ENCODE measurements at places on chromosomes 13 and 19.

DNA sequence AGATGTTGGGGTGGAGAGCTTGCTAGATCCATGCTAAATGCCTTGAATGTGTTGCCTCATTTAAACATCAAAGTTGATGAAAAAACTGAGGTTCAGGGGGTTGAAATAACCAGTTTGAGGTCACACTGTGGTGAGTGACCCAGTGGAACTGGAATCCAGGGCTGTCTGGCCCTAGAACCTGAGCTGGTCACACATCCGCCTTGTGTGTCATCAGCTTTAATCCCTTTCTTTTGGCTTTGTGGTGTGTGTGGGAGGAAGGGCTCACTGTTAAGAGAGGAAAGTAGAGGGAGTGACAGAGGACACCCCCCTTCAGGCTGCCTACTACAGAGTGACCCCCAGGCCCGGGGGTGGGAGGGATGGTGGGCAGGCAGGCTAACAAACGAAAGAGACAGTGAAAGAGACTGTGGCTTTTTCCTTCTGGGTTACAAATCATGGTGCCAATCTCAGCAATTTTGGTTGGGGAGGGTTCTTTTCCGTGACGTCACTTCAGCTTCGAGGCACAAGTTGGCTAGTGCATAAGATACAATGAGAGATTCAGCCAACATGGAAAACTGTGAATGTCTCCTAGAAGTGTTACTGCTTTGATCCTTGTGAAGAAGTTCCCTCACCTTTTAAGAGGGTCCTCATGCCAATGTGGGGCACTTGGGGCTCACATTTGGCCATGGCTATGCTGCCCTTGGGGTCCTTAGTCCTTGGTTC, 164.9 kb downstream of the DLEU7 start:
- no peak for DNase-seq

- no peak for DNase-seq
Observed at GRCh38 chr19:47686679-47687450, 26.4 kb upstream of the EHD2 start.

- DNase-seq: no peak
Observed at GRCh38 chr19:35879770-35880317, 11.5 kb downstream of the APLP1 start.

- no peak for DNase-seq
Observed at GRCh38 chr13:35092751-35093150, 150.7 kb downstream of the NBEA start.

DNA sequence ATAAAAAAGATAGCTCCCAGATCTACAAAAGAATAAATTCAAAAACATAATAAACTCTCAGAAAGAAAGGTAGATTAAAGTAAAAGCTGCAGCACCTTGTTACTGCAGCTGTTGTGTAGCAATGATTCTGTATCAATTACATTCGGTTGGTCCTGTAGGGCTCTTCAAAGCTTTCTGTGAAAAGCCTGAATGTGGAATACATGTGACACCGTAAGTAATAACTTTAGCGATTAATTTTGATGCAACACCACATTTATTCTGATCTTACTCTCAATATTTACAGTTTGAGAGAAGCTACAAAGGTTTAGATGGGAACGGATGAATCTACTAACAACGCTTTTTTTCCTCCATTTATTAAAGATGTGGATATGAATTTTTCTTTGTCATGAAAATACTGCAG, 279.2 kb downstream of the DACH1 start:
- DNase-seq: no peak

GRCh38 chr13:34555988-34556387, 386.1 kb upstream of the NBEA start:
- no peak for DNase-seq

- no peak for DNase-seq
Observed at GRCh38 chr13:101139081-101139480, 277.2 kb downstream of the NALCN start.

DNA sequence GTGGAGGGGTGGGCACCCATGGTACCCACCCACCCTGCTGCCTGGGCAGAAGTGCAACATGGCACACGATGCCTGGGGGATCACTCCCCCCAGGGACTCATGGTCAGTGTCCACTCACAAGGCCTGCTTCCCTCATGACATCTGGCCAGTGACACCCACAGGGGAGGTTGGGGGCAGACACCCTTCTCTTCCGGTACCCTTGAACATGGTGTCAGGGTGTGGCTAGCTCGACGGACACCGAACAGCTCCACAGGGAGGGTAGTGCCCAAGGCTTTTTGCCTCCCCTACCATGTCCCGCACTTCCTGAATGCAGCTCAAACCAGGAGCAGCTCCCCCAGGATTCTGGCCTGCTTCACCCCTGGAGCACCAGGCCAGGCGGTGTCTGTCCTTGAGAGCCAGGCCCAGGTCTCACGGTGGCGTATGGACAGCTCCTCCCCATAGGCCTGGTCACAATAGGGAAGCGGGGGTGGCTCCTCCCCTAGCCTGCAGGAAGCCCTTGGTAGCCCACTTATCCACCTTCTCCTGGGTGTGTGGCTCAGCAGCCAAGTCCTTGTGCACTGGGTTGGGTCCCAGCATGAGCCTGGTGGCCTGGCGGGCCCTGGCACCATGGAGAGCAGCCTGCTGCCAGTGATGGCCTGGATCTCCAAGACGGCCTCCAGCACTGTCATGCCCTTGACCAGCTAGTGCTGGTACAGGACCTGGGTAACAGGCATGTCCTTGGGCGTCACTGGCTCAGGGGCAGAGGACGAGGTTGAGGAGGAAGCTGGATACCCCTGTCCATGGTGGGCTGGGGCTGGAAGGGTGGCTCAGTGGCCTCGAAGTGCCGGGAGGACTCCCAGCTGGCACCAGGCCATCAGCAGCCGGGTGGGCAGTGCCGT, 7.8 kb downstream of the ACP4 start:
- DNase-seq: no peak

DNA sequence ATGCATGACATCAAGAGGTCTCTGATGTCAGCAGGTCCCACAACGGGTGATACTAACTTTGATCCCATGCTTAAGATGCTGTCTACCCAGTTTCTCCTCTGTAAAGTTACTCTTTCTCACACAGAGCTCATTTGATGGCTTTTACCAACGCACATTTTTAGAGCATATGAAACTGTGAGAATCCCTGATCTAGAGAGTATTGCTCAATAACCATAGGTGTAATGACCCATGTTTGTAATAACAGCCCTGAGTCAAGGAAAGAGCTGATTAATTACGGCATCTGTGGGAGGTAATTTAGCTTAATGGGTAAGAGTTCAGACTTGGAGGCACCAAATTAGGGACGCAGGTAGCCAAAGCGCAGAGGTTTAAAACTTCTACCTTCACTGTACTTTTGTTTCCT, 18.0 kb upstream of the IZUMO2 start:
- DNase-seq: no peak

DNA sequence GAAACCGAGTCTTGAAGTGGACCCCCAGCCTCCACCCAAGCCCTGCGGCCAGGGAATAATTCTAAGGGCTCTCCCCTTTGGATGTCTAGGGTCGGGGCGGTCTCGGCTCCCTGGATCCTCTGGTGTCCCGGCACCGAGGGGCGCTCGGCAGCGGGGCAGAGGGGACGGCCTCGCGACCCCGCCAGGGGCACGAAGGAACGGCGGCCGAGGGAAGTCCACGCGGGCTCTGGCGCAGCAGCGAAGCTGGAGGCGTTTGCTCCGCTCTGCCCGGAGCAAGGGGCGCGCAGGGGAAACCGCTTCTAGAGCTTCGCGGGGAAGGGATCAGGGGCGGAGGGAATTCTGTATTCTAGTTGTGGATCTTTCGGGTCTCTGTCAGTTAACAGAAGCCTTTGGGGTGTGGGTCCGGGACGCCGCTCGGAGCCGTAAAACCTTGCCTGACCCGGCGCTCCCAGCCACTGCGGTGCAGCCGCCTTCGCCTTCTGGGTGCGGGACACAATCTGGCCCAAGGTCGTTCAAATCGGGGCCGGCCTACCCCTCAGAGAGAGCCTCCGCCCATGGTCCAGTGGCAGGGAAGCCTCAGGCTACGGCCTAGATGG, 118.2 kb downstream of the KCNRG start:
- no peak for DNase-seq

DNA sequence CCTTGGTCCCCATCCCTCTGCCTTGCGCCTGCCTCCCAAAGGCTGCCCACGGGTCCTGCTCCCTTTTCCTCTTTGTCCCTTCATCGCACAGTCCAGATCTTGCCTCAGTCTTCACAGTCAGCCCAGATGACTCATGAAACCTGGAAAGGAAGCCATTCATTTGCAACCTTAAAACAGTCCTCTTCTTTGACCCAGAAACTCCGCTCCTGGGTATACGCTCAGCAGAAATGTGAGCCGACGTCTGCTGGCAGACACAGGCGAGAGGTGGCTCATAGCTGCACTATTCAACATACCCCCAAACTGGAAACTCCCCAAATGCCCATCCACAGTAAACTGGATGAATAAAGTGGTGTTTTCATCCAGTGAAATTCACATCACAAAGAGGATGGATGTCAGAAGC, 13.6 kb upstream of the PEPD start:
- no peak for DNase-seq

DNA sequence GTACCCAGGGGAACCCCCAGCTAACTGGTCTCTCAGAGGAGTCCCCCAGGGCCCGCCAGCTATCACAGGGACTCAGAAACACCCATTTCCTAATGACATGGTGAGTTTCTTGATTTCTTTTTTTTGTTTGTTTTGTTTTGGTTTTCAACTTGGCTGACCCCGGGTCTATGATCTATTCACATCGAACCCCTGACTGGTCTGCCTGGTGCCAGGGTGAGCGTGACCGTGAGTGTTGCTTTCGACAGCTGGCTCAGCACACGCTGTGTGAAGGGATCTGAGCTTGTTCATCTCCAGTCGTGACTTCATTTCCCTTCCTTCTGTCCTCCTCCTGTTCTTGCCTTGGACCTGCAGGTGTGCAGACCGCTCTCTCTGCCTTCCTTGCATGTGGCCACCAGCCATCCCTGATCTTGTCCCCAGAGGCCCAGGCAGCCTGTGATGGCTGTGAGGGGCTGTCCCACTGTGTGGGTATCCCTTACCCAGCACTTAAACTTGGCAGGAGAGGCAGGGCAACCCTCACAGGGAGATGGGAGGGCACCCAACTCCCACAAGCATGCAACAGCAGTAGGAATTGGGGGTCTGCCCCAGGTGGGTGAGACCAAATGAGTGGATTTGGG, 26.2 kb downstream of the TMEM161A start:
- no peak for DNase-seq

DNA sequence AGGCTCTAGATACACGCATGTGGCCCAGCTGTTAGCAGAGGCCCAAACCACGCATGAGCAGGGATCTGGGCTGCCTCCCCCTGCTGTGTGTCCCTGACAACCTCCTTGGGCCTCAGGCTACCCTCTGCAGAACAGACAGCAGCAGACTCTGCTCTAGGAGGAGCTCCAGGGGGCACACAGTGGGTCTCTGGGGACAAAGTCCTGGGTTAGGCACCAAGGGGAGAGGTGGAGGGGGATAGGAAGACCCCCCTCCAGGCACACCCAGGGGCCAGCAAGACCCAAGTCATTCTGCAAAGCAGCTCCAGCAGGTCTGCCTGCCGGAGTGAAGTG, 8.0 kb downstream of the TINCR start:
- no peak for DNase-seq

DNA sequence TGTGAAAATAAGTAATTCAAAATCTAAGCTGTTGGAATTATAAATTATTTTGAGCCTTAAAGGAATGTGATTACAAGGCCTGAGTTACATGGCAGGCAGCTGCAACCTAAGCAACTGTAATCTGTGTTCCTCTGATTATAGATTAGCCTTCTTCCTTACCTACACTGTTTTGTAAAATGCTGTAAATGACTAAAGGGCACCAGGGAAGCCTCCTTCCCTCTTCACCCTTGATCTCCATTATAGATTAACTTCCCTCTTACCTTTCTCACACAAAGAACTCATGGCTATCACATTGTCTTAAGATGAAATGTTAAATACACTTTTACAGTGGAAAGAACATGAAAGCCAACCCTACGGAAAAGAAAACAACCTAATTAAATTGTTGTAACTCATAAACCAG, 423.7 kb upstream of the KLF12 start:
- DNase-seq: no peak

GRCh38 chr13:23288995-23289394, 108.2 kb downstream of the SGCG start:
- no peak for DNase-seq

- no peak for DNase-seq
Observed at GRCh38 chr13:29260684-29261083, 334.8 kb downstream of the SLC7A1 start.

DNA sequence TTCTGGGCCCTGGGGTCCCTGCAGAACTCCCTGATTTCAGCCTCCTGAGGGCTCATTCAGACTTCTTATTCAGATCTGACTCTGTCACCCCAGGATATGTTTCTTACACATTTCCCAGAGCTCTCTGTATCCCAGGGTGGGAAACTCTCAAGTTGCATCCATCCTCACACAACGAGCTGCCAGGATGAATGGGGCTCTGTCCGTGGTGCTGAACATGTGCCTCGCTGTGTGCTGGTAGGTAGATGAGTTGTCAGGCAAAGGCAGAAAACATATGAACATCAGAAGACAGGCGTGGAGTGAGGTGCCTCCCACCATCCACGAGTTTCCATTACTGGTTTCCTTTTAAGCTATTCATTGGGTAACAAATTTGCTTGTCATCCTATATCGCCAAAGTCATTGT, 11.4 kb upstream of the IGFL1 start:
- no peak for DNase-seq

DNA sequence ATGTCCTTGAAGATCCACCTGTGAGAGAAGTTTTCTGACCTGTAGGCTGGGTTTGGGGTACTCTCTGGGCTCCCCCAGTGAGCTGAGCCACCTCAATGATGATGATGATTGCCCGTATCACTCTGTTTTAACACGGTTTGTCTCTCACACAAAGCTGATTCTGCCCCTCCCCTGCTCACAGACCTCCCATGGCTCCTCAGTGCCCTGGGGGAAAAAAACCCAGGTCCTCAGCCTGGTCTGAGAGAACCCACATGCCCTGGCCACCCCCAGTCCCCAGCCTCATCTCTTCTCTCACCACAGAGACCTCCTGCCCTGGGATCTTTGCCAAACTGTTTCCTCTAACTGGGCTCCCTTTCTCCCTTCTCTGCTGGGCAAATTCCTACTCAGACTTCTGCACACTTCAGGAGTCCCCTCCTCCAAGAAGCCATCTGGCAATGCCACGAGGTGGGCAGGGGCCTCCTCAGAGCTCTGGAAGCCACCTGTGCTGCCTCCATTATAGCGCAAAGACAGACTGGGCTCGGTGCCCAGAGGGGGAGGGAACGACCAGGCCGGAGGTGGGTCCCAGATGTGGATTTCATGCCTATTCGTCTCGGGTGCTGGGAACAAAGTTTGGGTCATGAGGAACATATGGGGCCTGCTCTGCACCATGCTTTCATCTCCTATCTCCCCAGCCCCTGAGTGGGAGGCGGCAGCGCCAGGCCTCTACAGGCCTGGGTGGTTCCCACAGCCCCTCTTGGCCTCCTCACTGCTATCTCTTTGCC, 8.5 kb upstream of the CA11 start:
- DNase-seq: no peak

DNA sequence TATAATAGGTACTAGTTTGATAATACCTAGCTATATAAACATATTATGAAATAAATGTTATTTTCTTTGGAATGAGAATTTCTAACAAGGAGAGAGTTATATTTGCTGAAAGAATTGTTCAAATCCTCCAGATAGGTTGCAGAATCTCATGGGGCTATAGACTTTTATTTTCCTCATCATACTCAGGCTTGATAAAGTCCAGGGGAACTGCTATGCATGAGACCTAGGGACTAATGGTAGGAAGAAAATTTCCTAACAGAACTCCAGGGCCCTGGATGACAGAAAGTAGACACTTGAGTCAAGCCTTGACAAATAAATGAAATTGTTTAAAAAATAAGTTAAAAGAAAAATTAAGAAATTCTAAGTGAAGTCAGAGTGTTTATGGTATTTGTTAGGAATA, 138.5 kb upstream of the DACH1 start:
- DNase-seq: no peak
